ENCODE measurements at places on chromosomes 12 and 14. TPM values are rescaled to one million over a fixed set of nuclear protein-coding genes. Genes with fewer than 3 reads are reported as not detected.

PLEK2 gene
- 0.51 TPM for total RNA-seq

LHX5 gene
- total RNA-seq: not detected

LARP4 gene
- total RNA-seq: 33.9 TPM

OTX2 gene
- total RNA-seq: not detected

PAX9 gene
- total RNA-seq: not detected

SDR9C7 gene
- total RNA-seq: not detected

PPTC7 gene
- total RNA-seq: 4.9 TPM

TBC1D30 gene
- total RNA-seq: 0.26 TPM

KRT72 gene
- not detected for total RNA-seq

SPIC gene
- not detected for total RNA-seq

TGM1 gene
- total RNA-seq: 0.83 TPM

IL23A gene
- total RNA-seq: not detected

SLC25A47 gene
- under 0.01 TPM for total RNA-seq

FOXA1 gene
- total RNA-seq: under 0.01 TPM

SLC22A17 gene
- 23.1 TPM for total RNA-seq

KIF5A gene
- 0.51 TPM for total RNA-seq

KERA gene
- total RNA-seq: not detected

CISTR gene
- total RNA-seq: not detected

RBP5 gene
- 0.26 TPM for total RNA-seq

PARPBP gene
- total RNA-seq: 9.4 TPM

NPFF gene
- total RNA-seq: not detected

TMEM132C gene
- under 0.01 TPM for total RNA-seq

DLGAP5 gene
- 8.1 TPM for total RNA-seq

FGF23 gene
- total RNA-seq: not detected

All from fibroblast of lung (primary cell).